Activated T-helper 1 cell treated with anti-CD3 and anti-CD28 coated beads, Interleukin-2, amount 50 U/mL, for 16 hours (primary cell): ENCODE measurements at places on chromosomes 4 and X.
A peak's percentile ranks its signal among the peaks of the same experiment; 100 is the strongest.

DNA sequence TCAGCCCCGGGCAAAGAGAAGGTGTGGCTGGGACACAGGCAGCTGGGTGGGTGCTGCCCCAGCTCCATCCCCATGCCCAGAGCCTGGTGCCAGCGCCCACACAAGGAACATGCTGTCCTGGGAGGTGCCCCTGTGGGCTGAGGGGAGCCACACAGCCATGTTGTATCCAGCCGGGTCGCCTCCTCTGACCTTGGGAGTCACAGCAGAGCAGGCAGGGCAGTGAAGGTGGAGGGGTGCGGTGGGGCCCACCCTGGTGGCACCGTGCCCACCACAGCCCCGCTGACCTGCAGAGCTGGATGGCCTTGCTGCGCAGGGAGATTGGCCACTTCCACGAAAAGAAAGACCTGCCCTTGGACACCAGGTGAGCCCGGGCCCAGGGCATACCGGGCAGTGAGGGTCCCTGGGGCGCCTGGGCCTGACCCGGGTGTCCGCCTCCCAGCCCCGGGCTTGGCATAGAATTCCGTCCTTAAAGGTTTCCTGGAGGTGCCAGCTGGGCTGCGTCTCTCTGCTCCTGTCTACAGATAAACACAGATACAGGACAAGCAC, 18.7 kb upstream of the ADD1 start:
- DNase-seq = no peak

GRCh38 chr4:86247320-86247719, 112.5 kb downstream of the MAPK10 start:
- DNase-seq = no peak

DNA sequence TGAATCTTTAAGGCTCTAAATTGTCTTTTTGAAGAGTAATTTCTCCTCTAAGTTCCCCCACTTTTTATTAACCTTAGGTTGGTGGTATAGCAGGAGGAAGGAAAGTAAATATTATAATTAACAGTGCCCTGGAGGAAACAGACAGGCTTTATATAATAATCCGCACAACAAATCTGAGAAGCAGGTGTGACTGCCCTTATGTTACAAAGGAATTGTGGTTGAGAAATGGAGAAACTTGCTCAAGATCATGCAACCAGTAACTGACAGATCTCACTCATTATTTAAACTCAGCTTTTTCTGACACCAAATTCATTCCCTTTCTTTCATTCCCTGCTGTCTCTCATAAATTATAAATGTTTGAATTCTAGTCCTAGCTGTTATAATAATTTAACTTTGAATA, 282.0 kb downstream of the PPP3CA start:
- no peak for DNase-seq

DNA sequence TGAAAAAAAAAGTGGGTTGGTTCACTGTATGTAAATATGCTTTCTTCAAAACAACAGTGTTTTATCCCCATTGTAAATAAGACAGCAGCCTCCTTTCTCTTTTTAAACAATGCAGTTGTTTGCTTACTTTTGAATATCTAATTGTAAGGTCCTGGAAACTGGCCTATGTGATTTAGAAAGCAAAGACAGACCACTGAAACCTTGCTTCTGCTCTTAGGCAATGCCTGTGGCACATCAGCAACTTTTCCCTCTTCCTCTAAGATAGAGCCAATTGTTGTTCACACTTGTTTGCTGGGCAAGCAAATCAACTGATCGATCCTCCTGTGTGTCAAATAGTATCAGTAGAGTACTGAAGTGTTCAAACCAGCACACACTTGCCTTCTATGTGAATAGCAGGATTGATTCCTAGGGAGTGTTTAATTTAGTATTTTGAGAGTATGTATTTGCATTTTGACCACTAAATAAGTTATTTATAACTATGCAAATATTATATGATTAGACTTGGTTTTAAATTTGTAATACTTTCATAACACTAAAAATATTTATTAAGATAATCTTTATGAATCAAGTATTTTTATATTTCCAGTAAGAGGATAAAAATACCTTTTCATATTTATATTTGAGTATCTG, 55.4 kb upstream of the GRPR start:
- DNase-seq = no peak

DNA sequence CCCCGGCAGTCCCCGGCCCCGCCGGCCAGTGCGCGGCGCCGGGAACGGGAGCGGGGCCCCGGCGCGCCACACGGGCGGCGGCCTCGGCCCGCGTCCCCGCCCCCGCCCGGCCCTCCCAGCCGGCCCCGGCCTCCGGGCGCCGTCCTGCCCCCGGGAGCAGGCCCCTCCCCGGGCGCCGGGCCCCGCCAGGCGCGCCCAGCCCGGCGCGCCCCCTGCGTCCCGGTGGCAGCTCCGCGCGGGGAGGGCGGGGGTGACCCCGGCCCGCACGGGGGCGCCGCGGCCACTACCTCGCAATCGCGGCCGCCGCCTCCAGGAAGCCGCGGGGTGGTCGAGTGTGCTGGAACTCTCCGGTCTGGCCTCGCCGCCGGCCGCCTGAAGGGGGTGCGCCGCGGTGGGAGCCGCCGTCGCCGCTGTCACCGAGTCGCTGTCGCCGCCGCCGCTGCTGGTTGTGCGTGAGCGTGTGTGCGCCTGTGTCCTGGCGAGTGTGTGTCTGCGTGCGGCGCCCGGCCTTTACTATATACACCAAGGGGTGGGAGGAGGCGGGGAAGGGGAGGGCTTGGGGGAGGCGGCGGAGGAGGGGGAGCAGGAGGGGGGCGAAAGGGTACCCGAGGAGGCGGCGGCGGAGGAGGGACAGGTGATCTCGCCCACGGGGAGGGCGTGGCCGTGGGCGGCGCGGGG, at the start of gene RAI2:
Gene RAI2 (minus strand): TSS at position 488 of the 678 bp plus-strand sequence. CDS start 59,288 bp downstream, outside the sequence.
- DNase-seq = peak; percentile 3

DNA sequence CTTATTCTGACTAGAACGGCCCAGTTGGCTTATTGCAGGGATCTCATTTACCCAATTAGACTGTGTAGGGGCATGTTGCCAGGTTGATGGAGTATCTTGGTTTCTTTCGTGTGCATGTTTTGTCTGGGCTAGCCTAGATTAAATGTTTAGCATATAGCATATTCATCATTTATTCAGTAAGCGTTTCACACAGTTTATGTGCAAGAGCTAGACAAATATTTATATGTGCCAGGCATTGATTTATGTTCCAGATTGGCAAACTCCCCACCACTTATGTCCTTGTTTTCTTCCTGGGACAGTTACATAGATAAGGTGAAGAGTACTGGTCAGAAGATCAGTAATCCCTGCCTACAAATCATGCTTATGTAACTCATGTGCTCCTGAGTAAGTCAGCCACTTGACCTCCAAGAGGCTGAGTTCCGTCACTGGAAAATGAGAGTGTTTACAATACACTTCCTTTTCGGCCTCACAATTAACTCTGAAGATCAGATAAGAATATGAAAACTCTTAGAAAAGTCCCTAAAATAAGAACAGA, 57.2 kb downstream of the RUFY3 start:
- no peak for DNase-seq
